RCC 7860 (cell line): ENCODE measurements at places on chromosomes 6 and 20.

DNA sequence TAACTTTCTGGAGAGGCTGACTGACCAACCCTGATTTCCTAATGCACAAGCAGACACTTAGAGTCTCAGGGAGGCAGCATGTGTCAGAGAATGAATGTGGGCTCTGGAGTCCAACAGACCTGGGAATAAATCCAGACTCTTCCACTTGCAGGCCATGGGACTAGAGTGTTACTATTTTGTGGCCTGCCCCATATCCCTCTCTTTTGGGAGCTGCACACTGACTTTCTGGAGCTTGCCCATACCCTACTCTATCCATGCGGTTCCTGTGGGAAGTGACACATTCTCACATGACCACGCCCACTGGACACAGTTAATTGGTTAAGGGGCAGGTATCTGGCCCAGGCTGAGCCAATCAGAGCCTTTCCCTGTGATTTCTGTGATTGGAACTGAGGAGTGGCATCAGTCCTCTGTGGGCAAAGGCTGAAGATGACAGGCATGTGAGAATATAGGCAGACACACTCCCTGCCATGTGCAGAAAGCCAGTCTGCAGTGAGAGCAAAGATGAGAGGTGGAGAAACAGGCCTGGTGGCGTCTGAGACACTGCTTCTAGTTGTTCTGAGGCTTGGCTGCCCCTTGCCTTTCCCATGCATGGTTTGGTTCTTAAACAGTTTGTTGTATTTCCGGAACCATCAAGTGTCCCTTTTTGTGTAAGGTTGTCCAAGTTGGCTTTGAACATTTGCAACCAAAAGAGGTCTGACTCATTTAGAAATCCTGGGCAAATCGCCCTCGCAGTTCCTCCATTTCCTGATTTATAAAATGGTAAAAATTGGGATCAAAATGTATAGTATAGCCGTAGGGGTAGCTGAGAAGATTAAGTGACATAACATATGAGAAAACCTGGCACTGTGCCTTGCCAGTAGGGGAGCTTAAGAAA, 125.6 kb downstream of the CDC5L start:
- no peak for DNase-seq

- DNase-seq = no peak
Observed at GRCh38 chr20:43520074-43520630, 12.7 kb downstream of the L3MBTL1 start.

DNA sequence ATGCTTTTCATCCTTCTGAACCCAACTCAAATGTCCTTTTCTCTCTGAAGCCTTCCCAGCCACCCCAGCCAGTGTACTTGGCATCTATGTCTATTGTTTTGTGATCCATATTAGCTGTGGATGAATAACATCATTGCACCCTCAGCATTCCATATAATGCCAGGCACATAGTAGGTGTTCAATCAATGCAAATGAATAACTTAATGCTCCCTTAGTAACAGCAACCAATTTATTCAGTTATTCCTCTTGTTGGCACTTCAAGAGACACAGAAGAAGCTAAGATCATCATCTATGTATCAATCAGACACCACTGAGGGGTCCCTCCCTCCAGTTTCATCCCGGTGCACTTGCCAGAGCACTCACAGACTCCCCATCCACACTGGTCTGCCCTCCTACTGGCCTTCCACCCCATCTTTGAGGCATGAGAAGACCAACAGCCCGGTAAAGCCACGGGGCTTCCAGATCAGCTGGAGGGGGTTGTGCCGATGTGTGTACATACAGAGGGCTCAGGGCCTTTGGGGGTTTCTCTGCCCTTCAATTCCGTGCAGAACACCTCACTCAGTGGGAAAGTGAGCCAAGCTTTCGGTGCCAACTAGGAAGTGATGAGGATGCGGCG, 2.4 kb upstream of the TAF8 start:
- no peak for DNase-seq

DNA sequence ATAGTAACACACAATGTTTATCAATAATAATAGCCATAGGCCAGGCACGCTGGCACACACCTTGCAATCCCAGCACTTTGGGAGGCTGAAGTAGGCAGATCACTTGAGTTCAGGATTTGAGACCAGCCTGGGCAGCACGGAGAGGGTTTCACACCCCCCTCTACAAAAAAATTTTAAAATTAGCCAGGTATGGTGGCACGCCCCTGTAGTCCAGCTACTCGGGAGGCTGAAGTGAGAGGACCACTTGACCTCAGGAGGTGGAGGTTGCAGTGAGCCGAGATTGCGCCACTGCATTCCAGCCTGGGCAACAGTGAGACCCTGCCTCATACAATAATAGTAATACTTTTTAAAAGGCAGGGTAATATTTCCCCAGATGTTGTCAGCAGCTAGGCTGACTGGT, 7.9 kb upstream of the MAPRE1 start:
- DNase-seq = no peak

- DNase-seq = no peak
Observed at GRCh38 chr6:90107771-90108282, 188.8 kb downstream of the BACH2 start.

- DNase-seq = no peak
Observed at GRCh38 chr20:53220482-53221307, 248.5 kb downstream of the TSHZ2 start.

- no peak for DNase-seq
Observed at GRCh38 chr6:44268095-44268628, 2.1 kb upstream of the TMEM151B start.

DNA sequence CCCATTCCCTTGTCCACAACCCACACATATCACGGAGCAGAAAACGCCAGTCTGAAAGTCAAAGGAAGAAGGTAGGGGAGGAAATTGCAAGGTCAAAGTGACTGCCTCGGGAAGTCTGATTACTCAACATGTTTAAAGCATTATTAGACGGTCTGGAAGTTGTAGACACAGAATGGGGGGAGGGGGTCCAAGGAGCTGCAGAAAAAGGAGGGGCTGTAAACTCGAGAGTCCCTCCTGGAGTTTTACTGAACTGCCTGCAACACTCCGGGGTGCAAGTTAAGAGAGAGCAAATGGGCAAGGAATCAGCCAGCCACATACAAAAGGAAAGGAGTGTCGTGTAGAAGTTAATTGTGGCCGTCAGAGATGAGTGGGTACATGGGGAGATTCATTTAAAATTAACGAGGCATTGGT, 417.7 kb upstream of the JARID2 start:
- no peak for DNase-seq

- no peak for DNase-seq
Observed at GRCh38 chr6:136487759-136488425, 62.3 kb downstream of the MAP7 start.

DNA sequence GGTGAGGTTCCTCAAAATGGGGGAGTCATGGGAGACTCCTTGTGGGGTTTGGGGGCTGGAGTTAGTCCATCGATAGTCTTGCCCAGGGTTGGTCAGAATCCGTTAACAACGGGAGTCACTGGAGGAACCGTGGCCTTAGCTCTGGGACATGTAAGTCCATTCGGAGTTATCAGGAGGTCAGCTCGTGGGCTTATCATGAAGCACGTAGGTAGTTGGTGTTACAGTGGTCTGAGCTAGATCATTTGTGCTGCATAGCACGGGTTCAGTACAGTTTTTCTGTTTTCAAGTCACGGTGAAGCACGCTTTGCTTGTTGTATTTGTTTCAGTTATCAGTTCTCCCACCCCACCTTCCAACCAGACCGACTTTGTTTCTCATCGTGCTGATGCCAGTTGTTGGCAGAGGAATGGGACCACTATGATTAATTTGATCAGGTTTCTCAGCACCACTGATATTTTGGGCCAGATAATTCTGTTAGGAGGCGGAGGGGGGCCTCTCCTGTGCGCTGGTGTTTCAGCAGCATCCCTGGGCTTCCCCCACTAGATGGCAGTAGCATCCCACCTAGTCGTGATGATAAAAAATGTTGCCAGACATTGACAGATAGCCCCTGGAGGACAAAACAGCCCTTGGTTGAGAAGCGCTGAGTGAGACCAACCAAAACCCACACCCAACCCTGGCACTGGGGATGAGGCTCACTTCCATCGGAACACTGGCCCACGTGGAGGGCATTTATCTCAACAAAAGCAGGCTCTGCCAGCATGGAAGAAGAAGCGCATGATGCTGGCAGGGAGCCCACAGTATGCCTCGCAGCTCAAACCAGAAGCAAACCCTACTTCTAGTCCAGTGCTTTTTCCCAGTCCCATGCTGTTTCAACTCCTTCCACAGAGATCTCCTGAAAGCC, 2.2 kb upstream of the APMAP start:
- peak; percentile 47 for DNase-seq

DNA sequence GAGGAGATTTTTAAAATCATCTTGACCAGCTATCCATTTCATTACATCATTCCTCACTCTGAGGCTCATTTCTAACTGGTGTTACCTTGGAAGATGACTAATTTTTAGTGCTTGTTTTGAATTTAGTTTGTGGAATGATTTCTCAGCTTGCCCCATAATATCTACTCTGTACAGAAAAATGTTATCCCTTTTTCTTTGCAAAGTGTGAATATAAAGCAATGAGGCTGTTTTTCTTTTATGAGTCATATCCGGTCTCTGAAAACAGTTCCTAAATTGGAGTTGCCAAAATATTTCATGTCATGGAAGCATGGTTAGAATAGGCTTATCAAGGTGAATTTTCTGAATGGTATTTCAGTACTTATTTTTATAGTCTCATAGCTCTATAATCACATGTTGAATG, 43.8 kb downstream of the FUT9 start:
- DNase-seq = no peak

DNA sequence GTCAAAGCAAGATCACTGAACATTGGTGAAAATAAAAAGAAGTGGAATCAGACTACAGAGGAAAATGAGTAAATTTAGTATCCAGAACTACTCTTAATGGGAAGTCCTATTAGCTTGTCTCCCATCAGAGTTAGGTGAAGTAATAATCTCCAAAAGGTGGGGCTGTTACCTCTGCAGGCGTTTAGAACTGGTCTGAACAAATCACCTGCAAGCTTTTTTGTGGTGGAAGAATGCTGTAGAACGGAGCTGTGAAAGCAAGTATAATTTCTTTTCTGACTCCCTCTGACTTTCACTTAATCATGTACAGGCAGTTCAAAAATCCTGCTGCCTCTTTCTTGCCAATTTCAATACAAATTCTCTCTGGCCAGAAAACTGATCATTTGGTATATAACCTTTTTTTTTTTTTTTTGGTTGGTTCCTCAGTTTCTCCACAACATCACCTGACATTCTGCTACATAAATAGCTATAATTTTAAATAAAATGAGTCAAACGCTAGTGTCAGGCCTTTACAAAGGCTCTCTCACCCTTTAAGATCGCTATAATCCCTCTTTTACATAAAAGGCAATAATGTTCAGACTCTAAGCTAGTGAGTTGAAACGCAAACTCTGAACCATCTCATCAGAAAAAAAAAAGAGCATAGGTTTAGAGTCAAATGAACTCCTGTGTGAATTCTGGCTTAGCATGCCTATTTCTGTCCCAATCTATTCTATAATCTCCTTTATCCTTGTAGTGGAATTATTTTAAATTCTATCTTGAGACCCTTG, 38.8 kb downstream of the CITED2 start:
- DNase-seq = no peak

GRCh38 chr6:165925474-165926156, 242.0 kb downstream of the TBXT start:
- DNase-seq = no peak
